Stimulated activated memory B cell treated with anti-CD40 and anti-IgM and Interleukin-4, amounts not matched to agents 10 μg/mL and 1 μg/mL and 100 μg/mL, for 72 hours (primary cell): ENCODE measurements at places on chromosomes 16 and 17.

DNA sequence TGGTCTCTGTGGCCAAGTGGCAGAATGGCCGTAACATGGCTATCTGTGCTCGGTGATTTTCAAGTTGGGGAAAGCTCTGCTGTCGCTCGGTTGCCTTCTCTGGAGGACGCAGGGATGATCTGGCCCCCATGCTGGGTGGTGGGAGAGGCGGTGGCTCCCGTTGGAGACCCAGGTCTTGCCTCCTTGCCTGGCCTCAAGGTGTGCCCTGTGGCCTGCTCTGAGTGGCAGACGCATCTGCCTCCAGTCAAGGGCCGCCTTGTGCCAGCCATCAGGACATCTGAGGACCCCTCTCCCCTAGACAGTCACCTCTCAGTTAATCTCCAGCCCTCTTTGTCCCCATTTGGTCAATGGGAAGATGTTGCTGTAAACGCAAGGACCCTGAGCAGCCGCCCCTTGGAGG, 165.9 kb downstream of the CCDC182 start:
- no peak for ATAC-seq

GRCh38 chr17:46038414-46038813, 39.4 kb downstream of the STH start:
- no peak for ATAC-seq

- no peak for ATAC-seq
Measured at GRCh38 chr16:1556254-1556653, 22.8 kb downstream of the TMEM204 start.

DNA sequence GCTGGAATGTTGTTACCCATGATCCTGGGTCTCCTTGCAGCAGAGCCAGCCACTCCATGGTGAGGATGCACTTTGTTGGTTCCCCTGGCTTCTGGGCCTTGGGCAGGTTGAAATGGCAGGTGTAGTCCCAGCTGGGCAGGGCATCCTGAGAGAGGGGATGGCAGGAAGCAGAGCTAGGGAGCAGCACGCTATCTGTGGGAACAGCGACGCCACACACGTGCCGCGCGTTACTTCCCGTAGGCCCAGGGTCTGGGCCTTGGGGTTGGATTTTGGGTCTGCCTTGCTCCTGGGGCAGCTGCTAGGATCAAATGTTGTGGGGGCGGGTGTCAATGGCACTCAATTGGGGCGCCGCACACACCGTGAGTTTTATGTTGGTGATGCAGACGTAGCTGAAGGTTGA, 368.0 kb downstream of the CPPED1 start:
- ATAC-seq, result no peak

DNA sequence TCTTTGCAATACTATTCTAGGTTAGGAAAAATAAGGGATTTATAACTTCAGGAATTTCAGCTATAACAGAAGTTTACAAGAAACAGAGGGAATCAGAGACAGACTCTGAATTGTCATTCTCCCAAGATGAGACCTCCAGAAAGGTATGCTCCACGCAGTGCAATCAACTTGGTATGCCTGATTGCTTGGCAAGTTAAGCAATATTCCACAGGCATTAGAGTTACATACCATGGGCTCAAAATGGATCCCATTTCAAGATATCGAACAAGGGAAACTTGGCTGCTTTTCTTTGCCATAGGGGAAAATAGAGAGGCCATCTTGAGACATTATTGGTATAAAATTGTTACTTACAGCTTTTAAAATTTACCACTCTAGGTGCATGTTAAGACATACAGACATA, 615.6 kb upstream of the SOX9 start:
- ATAC-seq, result no peak

DNA sequence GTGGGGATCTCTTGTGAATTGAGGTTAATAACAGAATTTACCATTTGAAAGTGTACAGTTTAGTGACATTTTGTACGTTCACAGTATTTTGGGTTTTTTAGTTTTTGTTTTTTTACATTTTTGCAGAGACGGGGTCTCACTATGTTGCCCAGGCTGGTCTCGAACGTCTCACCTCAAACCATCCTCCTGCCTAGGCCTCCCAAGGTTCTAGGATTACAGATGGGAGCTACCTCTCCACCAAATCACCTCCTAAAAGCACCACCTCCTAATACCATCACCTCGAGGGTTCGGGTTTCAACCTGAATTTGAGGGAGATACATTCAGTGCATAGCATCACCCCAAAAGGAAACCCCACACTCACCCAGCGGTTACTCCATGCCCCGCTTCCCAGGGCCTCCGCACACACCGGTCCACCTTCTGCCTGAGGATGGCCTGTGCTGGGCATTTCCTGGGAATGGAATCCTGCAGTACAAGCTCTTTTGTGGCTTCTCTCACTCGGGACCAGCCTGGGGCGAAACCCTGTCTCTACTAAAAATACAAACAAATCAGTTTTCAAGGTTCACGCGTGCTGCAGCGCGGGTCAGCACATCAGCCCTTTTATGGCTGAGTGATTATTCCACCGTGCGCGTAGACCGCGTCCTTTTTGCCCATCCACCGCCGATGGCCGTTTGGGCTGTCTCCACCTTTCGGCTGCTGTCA, 182.7 kb upstream of the CIBAR2 start:
- no peak for ATAC-seq

DNA sequence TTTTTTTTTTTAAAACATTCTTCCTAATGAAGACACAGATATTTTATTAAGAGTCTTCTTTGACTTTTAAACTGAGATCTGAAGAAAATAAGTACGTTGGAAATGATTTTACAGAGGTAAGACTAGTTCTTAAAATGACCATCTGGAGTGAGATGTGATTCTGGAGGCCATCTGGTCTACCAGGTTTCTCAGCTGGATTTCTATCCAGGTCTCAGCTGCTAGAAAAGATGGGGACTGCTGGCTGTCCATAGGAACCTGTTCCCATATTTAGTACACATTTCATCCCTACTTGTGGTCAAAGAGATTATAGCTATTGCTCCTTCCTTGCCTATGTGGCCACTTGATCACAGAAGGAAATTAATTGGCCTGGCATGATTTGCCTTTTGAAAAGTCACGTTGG, 12.2 kb downstream of the PMFBP1 start:
- ATAC-seq, result no peak

- ATAC-seq, result no peak
Measured at GRCh38 chr17:62778990-62779681, 29.0 kb downstream of the MARCHF10 start.

GRCh38 chr17:47717261-47717697, 15.8 kb upstream of the TBX21 start:
- peak; percentile 66 for ATAC-seq

- ATAC-seq, result no peak
Measured at GRCh38 chr17:52751051-52751450, 592.5 kb upstream of the CA10 start.

DNA sequence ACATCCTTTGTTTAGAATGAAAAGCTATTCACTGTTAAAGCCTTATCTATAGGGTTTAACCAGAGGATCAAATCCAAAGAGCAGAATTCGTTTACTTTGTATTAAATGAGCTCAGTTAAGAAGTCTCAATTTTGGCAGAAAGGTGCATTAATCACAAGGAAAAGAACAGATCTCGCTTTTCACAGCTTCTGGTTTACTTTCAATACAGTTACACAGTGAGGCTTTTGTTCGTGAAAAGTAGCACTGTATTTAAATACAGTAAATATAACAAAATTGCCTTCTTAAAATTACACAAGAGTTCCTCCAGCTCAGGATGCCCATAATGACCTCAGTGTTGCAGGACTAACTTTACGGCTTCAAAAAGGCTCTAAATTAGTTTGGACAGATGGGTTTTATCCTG, 669.1 kb upstream of the SALL1 start:
- no peak for ATAC-seq

- no peak for ATAC-seq
Measured at GRCh38 chr16:50124769-50125168, 28.3 kb upstream of the TENT4B start.

- ATAC-seq, result no peak
Measured at GRCh38 chr17:68239632-68240366, 8.0 kb upstream of the AMZ2 start.

DNA sequence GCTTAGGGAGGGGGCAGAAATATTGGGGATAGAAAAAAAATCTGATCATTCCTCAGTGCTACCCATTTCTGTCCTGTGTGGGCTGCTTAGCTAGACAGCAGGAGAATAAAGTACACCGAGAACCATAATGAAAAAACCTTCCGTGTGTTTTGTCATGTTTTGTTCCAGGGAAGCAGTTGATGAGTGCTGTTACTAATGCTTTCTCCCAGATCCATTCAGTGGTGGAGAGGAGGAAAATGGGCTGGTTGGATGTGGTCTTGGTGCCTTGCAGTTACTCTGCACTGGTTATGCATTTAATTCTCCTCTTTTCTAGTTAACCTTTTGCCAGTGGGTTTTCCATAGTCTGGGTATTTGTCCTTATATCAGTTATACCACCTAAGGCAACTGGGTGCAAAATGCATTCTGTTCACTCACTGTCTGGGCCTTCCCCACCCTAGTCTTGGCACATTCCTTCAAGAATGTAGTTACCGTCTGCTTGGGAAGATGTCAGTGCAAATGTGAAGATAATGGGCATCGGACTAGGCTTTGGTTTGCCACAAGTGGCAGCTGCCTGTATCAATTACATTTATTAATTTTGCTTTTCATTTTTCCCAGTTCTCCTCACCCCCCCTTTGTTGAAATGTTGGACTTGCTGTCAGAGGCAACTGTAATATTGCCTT, 9.3 kb upstream of the TBKBP1 start:
- no peak for ATAC-seq

GRCh38 chr17:20993863-20994778, 48.7 kb downstream of the USP22 start:
- no peak for ATAC-seq

DNA sequence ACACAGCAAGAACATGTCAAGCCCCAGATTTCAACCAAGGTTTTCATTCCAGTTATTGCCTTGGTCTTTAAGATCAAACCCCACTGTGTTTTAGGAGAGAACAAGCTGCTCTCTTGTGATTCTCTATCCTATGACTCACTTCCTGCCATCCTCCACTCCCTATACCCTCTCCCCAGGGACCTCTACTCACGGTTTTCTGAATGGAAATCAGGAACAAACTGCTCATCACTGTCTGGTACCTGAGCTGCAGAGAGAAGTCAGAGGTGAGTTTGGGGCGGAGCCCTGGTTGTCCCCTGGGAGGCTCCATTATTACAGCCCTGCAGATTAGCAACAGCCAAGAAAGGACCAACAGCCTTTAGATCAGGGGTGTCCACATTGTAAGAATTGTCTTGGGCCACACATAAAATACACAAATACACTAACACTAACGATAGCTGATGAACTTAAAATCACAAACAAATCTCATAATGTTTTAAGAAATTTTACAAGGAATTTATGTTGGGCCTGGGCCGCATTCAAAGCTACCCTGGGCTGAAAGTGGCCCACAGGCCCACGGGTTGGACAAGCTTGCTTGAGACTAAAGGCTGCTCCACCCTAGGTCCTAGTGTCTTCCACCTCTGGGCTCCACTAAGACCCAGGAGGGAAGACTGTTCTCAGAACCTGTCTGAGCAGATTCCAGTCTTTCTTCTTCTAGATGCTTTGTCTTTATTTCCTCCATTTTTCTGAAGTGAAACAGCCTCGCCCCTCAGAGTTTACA, 9.7 kb downstream of the ETV4 start:
- peak; percentile 78 for ATAC-seq

DNA sequence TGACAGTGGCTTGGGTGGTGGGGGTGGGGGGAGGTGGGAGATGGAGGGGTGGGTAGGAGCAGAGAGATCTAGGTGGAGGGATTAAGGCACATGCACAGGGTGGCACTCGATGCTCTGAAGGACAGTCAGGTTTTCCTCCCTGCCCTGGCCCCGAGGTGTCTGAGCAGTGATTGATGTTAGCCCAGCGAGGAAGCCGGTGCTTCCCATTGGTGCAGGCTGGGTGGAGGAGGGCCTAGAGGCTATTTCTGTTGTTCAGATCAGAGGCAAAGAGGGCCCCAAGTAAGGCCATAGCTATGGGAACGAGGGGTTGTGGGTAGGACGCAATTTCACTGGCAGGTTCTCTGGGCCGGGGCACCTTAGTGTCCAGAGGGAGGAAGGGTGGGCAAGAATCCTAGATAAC, 23.1 kb downstream of the CACNA1G start:
- no peak for ATAC-seq

DNA sequence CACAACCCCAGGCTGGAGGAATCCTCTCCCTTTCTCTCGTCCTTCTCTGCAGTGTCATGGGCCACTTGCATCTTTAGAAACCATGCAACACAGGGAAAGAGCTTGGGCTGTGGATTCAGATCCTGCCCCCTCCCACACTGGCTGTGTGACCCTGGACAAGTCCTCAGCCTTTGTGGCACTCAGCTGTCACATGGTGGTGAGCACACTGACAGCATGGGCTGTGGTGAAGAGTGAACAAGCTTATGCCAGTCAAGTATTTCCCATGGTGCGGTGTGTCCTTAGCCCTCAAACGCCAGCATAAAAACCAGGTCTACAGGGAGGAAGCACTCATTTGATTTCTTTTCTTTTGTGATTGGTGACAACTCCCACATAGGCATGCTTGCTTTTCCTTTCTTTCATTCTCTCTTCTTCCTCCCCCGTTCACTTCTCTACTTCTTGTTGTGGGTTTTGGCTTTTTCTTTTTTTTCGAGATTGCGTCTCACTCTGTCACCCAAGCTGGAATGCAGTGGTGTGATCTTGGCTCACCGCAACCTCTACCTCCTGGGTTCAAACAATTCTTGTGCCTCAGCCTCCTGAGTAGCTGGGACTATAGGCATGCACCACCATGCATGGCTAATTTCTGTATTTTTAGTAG, 314.2 kb downstream of the CPPED1 start:
- no peak for ATAC-seq

DNA sequence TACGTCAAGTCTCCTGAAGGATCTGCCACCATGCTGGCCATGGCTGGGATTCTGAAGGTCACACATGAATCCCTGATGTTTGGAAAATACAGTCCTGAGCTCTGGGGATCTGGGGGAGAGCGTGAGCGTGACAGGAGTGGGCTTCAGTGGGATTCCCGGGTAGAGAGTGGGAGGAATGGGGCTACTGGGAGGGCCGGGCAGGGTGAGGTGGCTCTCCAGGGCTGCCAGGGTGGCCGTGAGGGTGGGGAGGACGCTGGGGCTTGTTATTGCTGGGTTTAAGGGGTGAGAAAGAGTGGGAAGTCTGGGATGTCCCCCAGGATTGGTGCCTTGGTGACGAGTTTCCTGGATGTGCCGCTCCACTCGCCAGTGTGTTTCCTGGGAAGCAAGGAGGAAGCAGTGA, 31.3 kb downstream of the FOXL1 start:
- ATAC-seq, result no peak

DNA sequence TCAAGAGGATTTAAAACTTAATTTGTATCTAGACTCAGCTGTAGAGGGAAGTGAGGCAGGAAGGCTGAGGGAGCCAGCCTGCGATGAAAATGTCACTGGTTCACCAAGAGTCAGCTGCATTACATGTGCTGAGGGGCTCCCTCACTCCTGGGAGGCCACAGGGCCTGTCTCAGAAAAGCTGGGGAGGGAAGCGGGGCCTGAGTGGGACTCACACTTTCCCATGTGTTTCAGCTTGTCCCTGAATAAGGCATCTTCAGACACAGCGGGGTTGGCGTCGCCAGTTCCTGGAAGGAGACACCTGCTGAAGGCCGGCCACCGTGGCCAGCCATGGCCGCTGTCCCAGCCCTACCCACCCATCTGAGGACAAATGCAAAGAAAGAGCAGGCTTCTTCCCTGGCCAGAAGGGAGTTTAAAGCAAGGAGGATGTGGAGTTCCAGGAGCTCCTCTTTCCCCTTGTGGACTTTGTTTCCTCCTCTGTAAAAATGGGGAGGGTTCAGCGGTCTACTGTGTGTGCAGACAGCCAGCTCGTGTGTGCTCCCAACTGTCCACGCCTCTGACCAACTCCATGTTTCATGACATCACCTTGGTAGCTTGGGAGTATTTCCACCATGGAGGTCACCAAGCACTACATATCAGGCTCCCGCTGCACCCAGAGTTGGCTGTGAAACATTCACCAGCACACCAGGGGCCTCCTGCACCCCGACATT, 19.2 kb upstream of the MRPS23 start:
- ATAC-seq, result no peak
